ENCODE measurements at places on chromosomes 1 and 21.

GRCh38 chr21:36747815-36748383, 49.0 kb downstream of the SIM2 start:
- no peak for DNase-seq

GRCh38 chr1:178577882-178578281, 65.0 kb downstream of the TEX35 start:
- DNase-seq: no peak

GRCh38 chr1:94044290-94044790, 76.6 kb downstream of the ABCA4 start:
- no peak for DNase-seq

DNA sequence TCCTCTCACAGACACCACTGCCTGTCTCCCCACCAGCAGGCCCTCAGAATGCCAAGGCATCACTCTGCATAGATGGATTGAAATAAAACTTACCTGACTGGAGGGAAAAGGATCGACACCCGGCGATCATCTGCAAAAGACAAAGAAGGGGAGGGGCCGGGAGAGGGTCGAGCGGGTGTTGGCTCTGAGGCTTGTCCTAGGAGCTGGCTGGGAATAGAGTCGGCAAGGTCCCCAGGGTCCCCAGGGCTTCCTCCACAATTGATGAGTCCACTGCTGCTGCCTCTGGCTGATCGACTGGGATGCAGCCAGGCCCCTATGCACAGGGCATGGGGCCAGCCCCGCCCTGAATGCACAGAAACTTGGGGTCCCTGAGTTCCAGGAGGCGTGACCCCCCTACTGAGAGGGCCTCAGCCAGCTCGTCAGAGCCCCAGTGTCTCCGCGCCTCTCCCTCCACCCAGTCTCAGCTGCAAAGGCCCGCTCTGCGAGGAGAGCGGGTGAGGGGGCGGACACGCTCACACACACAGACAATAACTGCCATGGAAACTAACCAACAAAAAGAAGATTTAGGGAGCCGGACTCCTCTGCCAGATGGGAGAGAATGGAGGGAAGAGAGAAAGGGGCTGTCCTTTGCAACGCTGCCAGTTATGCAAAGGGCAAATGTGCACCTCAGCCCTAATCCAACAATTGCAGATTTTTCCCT, at the start of gene KLHDC8A:
KLHDC8A (minus strand) TSS at position 483 of the 700 bp plus-strand sequence. CDS start 13,318 bp downstream, outside the sequence.
- no peak for DNase-seq

DNA sequence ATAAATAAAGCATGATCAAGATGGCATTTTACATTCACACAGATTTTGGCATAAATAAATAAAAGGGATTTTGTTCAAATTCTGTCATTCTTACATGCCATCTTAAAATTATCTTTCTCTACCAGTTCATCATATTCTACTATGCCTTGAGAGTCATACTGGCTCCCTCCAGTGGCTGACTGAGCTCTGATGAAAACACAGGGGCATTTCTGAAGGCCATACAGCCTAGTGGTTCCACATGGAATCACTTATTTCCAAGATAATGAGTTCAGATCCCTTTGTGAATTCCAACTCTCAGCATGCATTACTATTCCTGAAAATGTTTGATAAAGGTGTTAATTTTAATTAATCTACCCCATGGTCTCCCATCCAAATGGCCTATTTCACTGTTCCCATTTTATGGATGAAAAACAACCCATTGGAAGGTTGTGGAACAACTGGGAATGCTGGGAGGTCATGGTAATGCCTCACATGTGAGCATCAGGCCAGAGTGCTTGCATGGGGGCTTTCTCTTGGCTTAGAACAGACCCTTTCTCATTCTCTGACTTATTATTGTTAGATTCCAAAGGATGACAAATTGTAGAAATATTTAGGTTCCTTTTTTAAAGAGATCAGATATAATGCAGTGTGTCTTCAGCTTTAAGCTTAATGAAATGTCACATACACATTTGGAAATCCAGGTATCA, 622.4 kb upstream of the PKN2 start:
- DNase-seq: peak; percentile 0

- DNase-seq: no peak
Observed at GRCh38 chr1:248862695-248862997, 3.8 kb upstream of the ZNF692 start.

DNA sequence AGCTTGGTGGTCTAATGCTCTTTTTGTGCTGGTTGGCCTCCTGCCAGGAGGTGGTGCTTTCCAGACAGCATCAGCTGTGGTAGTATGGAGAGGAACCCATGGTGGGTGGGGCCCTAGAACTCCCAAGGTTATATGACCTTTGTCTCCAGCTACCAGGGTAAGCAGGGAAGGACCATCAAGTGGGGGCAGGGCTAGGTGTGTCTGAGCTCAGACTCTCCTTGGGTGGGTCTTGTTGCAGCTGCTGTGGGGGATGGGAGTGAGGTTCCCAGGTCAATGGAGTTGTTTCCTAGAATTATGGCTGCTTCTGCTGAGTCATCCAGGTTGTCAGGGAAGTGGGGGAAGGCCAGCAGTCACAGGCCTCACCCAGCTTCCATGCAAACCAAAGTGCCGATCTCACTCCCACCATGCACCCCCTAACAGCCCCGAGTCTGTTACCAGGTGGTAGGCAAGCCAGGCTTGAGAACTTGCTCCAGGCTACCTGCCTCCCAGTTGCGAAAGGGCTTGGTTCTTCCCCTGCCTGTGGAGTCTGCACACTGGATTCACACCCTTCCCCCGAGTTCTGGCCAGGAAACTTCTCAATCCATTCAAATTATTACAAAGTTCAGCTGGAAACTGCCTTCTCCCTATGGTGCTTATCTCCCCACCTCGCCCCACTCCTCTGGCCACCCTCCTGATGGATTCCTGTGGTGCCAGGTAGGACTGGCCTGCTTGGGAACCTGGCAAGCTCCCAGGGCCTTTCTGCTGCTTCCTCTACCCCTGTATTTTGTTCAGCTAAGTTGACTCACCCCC, 37.8 kb downstream of the DRAM2 start:
- no peak for DNase-seq

DNA sequence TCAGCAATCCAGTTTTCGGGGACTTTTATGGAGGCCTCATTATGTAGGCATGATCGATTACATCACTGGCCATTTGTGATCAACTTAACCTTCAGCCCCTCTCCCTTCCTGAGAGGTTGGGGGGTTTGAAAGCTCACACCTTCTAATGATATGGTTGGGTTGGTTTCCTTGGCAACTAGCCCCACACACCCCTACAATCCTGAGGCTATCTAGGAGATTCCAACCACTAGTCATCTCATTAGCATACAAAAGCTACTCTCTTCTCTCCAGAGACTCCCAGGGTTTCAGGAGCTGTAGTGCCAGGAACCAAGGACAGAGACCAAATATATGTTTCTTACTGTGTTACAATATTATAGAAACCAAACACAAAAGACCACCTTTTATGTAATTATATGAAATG, 35.2 kb upstream of the ZNF326 start:
- no peak for DNase-seq

DNA sequence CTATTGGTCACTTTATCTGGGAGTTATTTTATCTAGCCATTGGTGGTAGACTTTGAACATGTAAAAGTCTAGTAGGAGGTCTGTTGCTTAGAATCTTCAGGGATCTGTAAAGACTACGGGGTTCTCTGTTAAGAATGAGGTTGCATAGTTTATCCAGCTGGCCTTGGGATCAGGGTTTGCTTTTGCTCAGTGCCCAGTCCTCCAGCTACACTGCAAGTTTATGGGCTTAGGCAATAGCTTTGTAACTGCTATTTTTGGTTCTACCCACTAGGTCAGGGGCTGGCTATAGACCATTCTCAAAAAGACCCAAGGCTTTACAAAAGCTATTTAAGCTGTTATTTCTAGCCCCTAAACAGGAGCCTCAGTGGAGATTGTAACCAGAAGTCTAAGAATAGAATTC, 9.8 kb downstream of the SH3GLB1 start:
- no peak for DNase-seq

DNA sequence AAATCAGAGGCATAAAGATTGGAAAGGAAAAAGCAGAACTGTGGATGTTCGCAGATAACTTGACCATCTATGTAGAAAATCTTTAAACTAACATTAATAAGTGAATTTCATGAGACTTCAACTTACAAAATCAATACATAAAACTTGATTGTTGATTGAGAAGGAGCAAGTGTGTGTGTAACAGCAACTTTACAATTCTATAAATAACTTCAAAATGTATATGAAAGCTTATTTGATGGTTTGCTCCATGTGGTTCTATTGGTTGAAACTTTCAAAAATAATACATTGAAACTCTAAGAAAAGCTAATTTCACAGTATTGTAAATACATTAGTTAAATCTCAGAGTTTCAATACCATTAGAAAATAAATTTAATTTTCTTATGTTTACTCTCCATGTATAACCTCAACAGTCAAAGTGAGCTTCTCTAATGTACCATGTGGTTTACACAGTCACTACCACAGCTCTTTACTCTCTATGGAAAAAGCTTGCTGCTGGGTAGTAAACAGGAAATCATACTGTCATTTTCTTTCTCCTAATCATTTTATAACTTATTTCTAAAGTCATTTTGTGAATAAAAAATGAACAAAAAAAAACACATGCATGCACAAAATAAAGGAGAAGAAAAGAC, 12.0 kb downstream of the AKT3 start:
- DNase-seq: no peak

GRCh38 chr1:23664837-23665795, 26.5 kb upstream of the RPL11 start:
- no peak for DNase-seq

DNA sequence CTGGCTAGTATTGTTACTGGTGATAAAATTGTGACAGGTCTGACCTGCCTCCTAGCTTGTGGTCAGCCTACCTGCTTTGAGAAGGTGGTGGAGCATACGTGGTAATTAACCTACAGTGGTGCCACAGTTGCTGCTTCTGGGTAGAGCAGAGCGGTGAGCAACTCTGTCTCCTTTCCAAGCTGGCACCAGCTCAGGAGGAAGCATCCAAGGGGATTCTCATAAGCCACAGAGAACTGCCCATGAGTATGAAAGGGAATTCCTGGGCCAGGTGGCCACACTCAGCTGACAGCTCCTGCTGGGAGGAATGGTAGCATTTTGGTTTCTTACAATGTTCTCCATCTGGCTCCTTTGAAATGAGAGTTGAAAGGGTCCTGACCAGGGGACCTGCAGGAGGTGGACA, 39.4 kb downstream of the ATP2B4 start:
- no peak for DNase-seq

DNA sequence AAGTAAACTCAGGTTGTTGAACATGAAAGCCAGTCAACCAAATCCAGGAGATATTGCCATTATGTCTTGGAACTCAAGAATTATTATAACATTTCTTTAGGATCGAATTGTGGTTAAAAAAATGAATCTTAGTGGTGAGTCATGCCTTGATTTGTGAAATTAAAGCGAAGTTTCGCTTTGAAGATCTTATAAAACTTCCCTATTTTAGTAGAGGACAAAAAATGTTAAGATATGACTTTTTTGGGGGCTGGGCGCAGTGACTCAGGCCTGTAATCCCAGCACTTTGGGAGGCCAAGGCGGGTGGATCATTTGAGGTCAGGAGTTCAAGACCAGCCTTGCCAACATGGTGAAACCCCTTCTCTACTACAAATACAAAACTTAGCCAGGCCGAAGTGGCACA, 39.5 kb upstream of the PTBP2 start:
- no peak for DNase-seq

DNA sequence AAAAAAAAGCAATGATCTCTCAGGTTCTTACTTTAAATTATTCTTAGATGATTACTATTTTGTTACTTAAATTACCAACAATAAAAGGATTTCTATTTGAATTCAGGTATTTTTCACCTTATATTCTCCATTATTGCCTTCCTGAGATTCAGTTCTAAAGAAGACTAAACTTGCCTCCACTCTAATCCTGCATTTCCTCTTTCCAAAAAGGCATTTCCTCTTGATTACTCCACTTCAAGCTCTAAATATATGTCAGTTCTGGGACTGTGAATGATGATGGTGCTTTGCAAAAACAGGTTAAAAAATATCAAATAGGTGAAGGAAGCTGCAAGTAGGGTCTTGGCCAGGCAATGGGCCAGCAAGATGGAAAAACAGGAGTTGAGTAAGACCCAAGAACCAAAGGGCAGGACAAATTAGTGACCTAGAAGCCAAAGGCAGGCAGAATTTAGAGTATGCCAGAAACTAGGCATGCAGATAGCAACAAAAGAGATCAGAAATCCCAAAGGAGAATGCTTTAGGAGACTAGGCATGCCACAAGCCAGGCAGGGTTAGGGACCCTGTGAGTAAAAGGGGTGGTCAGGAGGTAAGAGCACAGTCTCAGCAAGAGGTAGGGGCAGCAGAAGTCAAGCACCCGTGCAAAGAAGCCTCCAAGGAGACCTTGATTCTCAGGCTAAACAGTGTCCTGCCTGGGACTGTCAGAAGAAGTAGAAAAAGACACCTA, 11.3 kb upstream of the DIPK1A start:
- DNase-seq: no peak

DNA sequence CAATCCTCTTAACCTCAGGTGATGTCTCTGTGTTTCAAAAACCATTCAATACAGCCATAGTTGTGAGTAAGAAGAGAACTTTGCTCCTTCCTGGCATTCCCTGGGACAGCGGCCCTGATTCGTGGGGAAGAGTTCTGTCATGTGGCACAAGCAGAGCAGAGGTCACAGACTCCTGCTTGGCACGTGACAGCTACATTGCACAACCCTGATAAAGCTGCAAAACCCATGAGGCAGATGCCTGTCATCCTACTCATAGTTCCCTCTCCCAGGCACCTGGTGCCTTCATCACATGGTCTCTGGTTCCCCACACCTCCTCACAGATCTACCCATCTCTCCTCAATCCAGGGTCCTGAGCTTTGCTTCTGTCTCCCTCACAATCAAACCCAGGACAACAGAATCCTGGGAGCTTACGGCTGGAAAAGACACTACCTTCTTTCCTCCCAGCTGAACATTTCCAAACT, 70.8 kb downstream of the PLPP3 start:
- no peak for DNase-seq

- DNase-seq: no peak
Observed at GRCh38 chr1:183694066-183694465, 41.0 kb upstream of the APOBEC4 start.

GRCh38 chr21:34915364-34915841, 133.7 kb downstream of the RUNX1 start:
- DNase-seq: no peak

- DNase-seq: no peak
Observed at GRCh38 chr1:218930000-218930399, 243.7 kb upstream of the LYPLAL1 start.

DNA sequence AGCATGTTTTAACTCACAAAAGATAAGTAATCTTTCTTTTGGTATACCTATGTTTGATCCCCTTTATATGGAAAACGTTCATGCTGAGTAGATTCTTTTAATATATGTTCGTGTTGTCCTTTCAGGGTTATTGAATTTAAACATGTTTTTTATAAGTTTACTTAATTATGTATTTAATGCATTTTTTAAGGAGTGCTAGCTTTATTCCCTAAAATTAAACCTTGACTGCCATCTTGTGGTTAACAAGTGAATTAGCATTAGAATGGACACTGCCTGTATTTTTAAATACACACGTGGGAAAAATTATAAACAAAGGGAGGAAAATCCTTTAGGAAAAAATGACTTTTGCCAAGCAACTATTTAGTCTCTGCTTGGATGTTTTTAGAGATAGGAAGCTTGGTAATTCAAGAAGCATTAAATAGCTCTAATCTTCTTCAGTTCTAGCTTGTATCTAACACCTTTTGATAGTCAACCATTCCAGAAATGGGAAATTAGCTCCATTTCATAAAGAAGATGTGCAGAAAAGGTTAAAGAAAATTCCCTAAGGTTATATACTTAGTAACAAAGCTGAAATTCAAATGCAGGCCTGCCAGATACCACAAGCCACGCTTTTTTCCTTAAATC, 43.0 kb downstream of the UBE2U start:
- DNase-seq: peak; percentile 23

Measured in LNCaP clone FGC (cell line).